ENCODE measurements at places on chromosomes 3 and 15.

- DNase-seq = peak; percentile 2
These were observed 177.4 kb downstream of the POTEB3 start for GRCh38 chr15:21262851-21263425.

DNA sequence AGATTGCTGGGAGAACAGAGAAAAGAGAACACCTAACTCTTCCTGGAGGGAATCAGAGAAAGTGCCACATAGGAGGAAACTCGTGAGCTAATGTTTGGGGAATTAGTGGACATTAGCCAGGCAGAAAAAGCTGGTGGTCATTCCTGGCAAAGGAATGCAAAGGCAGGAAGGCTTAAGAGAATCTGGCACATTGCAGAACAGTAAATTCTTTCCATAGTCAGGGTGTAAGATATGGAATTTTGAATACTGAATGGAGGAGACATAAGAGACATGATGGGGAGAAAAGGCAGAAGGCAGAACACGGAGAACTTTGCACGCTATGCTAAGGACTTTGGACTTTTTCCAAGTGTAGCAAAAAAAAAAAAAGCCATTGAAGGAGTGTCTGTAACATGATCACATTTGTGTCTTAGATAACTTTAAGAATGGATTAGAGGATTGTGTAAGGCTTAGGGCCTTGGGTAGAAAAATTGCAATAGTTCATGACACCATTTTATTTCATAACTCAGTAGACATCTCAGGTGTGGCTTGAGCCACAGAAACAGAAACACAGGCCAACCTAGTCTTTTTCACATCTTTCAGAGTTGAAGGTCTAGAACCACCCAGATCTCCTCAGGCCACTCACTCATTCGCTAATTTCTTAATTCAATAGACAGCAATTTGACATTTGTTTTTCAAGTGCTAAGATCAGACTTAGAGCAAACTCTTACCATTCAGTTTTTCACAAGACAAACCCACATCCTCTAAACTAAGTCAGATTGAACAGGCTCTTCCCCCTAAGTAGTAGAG lies 31.2 kb upstream of the CCDC80 start:
- DNase-seq = no peak

- DNase-seq = peak; percentile 18
These were observed 109.6 kb upstream of the LMOD3 start for GRCh38 chr3:69231929-69232440.

DNA sequence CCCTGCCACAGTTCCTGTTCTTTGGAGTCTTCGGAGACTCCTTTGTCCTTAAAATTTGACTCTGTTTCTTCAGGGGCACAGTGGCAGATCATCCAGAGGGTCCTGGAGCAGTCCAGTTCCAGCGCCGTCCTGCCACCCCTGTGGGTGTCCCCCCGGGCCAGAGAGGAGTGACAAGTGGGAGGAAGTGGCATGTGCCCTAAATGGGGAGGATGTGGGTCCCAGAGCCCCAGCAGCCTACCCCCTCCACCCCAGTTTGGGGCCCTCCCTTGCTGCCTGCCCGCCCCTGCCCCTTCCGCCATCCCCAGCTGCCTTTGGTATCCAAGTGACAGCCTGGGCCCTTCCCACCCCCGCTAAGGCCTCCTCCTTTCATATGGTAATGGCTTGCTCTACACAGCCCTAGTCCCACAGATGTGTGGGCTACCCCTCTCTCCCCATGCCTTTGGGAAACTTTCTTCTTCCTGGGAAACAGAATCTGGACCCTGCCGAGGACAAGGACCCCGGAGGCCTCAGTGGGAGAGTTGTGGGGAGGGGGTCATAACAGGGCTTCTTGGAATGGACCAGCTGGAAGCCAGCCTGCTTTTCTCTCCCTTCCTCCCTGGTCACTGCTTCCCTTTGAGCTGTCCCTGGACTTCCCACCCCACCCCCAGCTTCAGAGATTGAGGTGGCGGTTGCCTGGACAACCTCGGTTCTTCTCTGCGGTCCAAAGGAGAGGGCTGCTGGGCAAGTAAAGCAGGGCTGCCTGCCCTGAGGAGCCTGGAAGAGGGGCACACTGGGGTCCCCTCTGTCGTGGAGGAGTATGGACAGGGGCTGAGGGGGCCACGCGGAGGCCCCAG lies 43.2 kb downstream of the KLHL25 start:
- peak; percentile 79 for DNase-seq

All from HAP-1 (cell line).